ENCODE measurements at places on chromosomes 2 and 18. TPM values are rescaled to one million over a fixed set of nuclear protein-coding genes. Genes with fewer than 3 reads are reported as not detected.

CTAGE1 gene
- not detected for polyA plus RNA-seq

PPP4R1 gene
- 24.9 TPM for polyA plus RNA-seq

DNA sequence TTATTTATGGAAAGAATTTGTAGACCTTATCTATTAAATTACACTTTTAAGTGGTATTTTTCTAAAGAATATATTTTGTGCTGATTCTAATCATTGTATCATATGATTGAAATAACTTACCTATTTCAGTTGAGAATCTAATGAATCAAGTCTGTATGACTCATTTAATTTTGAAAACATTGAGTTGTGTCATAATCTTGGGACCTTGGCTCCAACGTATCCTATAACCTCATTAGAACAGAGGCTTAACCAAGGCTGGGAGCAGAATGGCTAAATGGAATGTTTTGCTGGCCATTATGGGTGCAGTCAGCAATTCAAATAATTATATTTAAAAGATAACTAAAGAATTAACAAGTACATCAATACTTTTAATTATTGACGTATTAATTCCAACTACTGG, 19.6 kb upstream of the GULP1 start:
- no peaks in the 10 kb centered on the region for H3K4me1 ChIP-seq
- no peaks in the 10 kb centered on the region for H3K36me3 ChIP-seq
- H3K27me3 ChIP-seq: no peaks in the 10 kb centered on the region
- H3K4me3 ChIP-seq: no peak overlapping the region
- no peak for DNase-seq
- H3K27ac ChIP-seq: no peak overlapping the region

GRCh38 chr2:46563186-46563585, 83.8 kb downstream of the TMEM247 start:
- H3K4me1 ChIP-seq: no peaks in the 10 kb centered on the region
- H3K36me3 ChIP-seq: no peaks in the 10 kb centered on the region
- no peak overlapping the region for H3K27ac ChIP-seq
- H3K4me3 ChIP-seq: no peak overlapping the region
- DNase-seq: no peak

GRCh38 chr18:9910661-9911060, 3.2 kb upstream of the VAPA start:
- H3K4me3 ChIP-seq: no peak overlapping the region
- peaks cover under 1% of the 10 kb centered on the region for H3K4me1 ChIP-seq
- no peaks in the 10 kb centered on the region for H3K27me3 ChIP-seq
- H3K27ac ChIP-seq: no peak overlapping the region

DNA sequence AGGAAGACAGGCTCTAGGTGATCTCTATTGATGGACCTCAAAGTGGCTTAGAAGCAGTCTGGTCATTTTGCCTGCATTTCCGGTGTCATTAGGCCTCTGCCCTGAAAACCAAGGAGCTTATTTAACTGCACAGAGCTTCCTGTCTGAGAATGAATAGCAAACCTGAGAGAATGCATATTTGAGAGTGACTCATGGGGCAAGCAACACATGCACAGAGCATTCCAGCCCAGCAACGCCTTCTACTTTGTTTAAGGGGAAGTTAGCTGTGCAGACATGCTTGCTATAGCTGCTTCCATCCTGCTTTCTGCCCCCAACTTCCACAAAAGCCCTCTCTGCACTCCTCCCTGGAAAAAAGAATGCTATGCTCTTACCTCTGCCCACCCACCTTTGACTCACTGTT, 232.8 kb downstream of the GRB14 start:
- no peak for DNase-seq
- H3K4me1 ChIP-seq: no peaks in the 10 kb centered on the region
- H3K27me3 ChIP-seq: no peaks in the 10 kb centered on the region

GRCh38 chr18:63890950-63891304, 3.4 kb downstream of the SERPINB2 start:
- H3K36me3 ChIP-seq: no peaks in the 10 kb centered on the region
- H3K4me1 ChIP-seq: no peaks in the 10 kb centered on the region
- H3K27me3 ChIP-seq: no peaks in the 10 kb centered on the region
- DNase-seq: no peak
- no peak overlapping the region for H3K27ac ChIP-seq

GRCh38 chr2:196914867-196915460, 11.5 kb downstream of the PGAP1 start:
- H3K4me3 ChIP-seq: no peak overlapping the region
- H3K4me1 ChIP-seq: no peaks in the 10 kb centered on the region
- H3K27me3 ChIP-seq: no peaks in the 10 kb centered on the region
- DNase-seq: no peak
- no peak overlapping the region for H3K27ac ChIP-seq
- H3K36me3 ChIP-seq: peaks cover 4% of the 10 kb centered on the region

DNA sequence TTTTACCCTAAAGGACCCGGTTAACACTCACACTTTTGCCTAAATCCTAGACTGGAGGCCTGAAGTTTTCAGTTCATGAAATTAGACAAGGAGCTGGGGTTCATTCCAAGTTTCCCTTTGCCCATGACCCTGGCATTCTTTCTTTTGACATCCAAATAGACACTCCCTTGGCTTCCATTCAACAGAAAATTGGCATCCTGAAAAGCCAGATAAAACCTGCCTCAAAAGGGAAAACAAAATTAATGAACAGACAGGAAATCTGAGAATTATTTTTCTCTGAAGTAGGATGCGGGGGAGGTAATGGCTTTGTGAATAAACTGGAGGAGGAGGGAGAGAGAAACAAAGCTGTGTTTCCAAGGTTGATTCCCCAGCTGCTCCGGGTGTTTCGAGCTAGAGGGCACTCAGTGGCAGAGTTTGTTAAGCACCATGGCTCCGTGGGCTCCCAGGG, 41.0 kb downstream of the SPP2 start:
- DNase-seq: no peak
- peaks cover 23% of the 10 kb centered on the region for H3K4me1 ChIP-seq
- H3K4me3 ChIP-seq: no peak overlapping the region
- H3K36me3 ChIP-seq: no peaks in the 10 kb centered on the region
- H3K27me3 ChIP-seq: no peaks in the 10 kb centered on the region

GRCh38 chr2:232113821-232114220, 152.3 kb downstream of the DIS3L2 start:
- no peaks in the 10 kb centered on the region for H3K27me3 ChIP-seq
- DNase-seq: no peak
- H3K27ac ChIP-seq: no peak overlapping the region
- H3K4me3 ChIP-seq: no peak overlapping the region

All from pancreas (tissue), 10 donors.